ENCODE measurements at places on chromosomes 1 and 21. TPM values are rescaled to one million over a fixed set of nuclear protein-coding genes. Genes with fewer than 3 reads are reported as not detected.

SV2A gene
- total RNA-seq, result 31.6 TPM

- DNase-seq, result no peak
These were observed 151.8 kb downstream of the CAMTA1 start for GRCh38 chr1:6937048-6937447.

DNA sequence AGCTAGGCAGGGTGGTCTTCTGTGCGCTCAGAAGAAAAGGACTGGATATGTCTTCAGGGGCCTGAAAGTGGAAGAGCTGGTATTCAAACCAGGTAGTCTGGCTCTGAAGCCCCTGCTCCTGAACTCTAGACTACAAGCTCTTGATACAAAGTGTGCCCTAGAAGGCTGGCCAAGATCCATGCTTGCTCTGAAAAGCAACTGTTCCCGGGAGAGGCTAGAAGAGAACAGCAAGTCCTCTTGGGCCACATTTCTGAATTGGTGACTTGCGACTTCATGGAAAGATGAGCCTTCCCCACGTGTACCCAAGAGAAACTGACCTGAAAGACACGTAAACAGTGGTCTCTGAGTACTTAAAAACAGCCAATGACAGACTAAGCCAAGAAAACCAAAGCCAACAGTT, 123.3 kb upstream of the GRIK3 start:
- no peak for DNase-seq

- peak; percentile 55 for DNase-seq
These were observed 21.7 kb upstream of the VASH2 start for GRCh38 chr1:212928323-212929291.

FAM78B gene
- total RNA-seq, result 0.43 TPM

RNF186 gene
- not detected for total RNA-seq

TMEM52 gene
- total RNA-seq, result 7.4 TPM

DNA sequence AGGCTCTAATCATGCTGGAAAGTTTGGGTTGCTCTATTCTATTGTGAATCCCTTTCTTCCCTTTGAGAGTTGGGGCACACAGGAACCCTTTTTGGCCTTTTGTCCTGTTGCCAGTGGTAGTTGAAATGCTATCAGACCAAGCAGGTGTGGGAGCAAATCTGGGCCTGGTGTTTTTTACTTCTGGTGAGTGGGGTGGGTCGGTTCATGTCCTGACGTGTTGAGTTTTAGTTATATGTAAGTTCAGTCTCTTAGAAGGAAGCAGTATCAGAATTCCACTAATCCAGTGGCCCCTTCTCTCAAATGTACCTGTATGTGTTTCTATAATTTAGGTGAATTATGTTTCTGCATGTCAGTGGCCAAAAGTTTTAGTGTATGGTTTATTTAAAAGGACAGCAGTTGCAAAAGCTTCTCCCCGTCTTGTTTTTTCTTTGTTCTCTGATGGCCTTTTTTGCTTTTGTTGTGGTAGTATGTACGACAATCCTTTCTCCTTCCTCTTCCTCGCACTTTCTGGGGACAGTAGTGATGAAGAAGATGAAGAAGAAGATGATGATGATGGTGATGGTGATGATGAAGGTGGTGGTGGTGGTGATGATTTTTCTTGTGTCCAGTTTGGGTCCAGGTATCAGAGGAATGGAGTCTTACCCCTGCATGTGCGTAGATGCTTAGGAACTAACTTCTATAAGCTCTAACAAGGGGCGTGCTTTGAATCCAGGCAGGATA, 74.2 kb downstream of the UBE4B start:
- DNase-seq, result no peak

DNA sequence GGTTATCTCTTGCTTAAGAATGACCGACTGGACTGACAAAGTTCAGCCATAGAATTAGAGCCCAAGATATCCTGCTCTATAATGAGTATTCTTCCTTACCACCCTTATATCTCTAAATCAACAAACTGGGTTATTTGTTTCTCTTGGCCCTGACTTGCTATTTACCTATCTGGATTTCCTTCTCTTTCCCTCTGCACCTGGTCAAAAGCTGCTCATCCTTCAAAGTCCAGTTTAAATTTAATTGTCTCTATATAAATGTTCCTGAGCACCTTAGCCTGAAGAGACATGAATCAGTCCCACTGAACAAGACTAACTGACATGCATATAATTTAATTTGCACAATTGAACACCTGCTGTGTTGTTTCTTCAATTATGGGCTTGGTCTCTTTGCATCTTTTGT, 127.1 kb upstream of the KCNJ15 start:
- no peak for DNase-seq

DNA sequence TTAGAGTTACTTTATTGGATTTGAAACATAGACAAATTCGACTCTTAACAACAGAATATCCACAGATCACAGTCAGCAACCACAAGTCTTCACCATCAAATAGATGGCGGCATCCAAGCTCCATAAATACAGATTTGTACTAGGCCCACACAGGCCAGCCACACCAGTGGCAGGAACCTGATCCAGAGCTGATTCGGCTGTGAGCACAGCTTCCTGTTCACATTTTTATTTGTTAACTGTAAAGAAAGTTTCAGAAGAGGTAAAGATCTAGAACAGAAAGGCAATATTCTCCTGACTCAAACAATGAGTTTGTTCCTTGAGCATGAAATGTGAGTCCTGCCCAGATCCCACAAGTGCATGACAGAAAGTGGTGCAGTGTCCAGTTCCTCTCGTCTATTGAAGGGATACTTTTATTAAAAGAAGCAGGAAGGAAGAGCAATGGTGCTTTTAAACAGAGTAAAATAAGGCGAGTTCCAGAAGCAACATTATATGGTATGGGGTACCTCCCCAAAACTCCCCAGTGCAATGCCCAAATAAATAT, 205.8 kb downstream of the SLC45A1 start:
- DNase-seq, result no peak

- no peak for DNase-seq
These were observed 95.1 kb downstream of the KIAA0319L start for GRCh38 chr1:35461966-35462651.

- DNase-seq, result peak; percentile 52
These were observed 650 bp downstream of the PCNX2 start for GRCh38 chr1:233294913-233295236.

GRCh38 chr1:89873288-89873687, 52.5 kb downstream of the LRRC8D start:
- no peak for DNase-seq

CFAP141 gene
- not detected for total RNA-seq

DNA sequence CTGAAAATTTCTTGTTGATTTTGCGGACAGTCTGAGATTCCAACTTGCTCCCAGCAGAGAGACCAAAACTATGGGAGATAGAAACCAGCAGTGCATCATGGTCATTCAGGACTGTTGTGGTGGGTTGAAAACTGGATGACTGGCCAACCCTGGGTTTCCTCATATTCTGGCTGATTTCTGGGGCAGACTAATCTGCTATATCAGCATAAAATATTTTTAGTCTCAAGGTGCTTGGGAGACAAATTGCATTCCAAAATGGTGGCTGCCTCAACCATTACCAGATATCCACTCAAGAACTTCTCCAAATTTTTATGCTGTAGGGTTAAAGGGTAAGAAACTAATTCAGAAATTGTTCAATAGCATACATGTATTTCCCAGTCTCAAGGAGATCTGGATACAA, 434.0 kb downstream of the BRINP3 start:
- DNase-seq, result no peak

GRCh38 chr21:32298658-32299081, at the start of gene MRAP:
Gene MRAP, plus strand, starts transcription at chr21:32298855. Its CDS starts 117 bp downstream, at chr21:32298972.
- DNase-seq, result no peak

- no peak for DNase-seq
These were observed 14.6 kb upstream of the C1orf159 start for GRCh38 chr1:1130206-1131120.

PTCH2 gene
- 0.09 TPM for total RNA-seq

SYT2 gene
- 0.37 TPM for total RNA-seq

- no peak for DNase-seq
These were observed 49.8 kb downstream of the GREM2 start for GRCh38 chr1:240562111-240562590.

DNA sequence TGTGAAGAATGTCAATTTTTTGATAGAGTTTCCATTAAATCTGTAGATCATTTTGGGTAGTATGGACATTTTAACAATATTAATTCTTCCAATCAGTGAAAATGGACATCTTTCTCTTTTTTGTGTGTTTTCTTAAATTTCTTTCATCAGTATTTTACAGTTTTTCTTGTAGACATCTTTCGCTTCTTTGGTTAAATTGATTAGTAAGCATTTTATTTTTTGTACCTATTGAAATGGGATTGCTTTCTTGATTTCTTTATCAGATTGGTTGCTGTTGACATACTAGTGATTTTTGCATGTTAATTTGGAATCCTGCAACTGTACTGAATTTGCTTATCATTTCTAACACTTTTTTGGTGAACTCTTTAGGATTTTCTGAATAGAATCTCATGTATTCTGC, 683.2 kb upstream of the NCAM2 start:
- DNase-seq, result no peak

CNTN2 gene
- 12.8 TPM for total RNA-seq

GRCh38 chr1:153752571-153753195, 22.5 kb upstream of the SLC27A3 start:
- no peak for DNase-seq

ZMYND12 gene
- total RNA-seq, result 2.1 TPM

ELF3 gene
- total RNA-seq, result 6.9 TPM

DNA sequence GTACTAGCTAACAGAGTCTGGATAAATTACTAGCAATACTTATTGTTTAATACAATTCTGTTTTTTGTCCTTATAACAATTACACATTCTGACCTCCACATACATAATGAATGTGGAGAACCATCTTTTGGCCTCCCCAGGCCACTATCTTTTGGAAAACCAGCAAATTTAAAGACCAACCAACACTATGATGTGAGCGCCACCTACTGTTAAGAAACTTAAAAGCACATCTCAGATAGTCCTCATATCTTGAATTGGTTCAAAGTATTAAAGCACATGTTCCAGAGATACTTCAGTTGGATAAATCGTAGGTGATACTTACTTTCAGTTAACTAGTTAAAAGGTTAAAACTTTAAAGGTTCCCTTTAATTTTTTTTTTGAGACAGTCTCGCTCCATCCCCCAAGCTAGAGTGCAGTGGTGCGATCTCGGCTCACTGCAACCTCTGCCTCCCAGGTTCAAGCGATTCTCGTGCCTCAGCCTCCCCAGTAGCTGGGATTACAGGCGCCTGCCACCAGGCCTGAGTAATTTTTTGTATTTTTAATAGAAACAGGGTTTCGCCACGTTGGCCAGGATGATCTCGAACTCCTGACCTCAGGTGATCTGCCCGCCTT, 29.3 kb upstream of the USP1 start:
- DNase-seq, result peak; percentile 73

- no peak for DNase-seq
These were observed 382.3 kb upstream of the ZRANB2 start for GRCh38 chr1:71463144-71463543.

HSD11B1 gene
- total RNA-seq, result not detected

MCOLN3 gene
- 0.47 TPM for total RNA-seq

DNA sequence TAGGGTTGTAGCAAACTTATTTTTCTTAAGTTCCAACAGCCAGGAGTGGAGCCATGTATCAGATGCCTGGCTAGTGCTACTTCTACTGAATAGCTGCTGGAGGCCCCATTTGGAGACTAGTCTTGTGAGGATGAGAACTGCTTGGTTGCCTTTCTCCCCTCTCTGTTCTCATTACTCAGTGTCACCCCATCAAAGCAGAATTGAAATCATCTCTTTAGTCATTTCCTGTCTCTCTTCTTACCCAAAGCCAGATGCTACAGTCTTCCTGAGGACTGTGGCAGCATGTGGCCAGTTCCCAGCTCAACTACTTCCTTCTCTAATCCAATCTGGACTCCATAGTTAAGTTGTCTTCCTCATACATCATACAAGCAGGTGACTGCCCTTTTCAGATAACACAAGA, 197.5 kb downstream of the BRINP2 start:
- DNase-seq, result no peak

GRCh38 chr1:204001166-204001901, 71.6 kb upstream of the SOX13 start:
- no peak for DNase-seq

GRCh38 chr1:109229531-109230127, 15.9 kb downstream of the SARS1 start:
- peak; percentile 97 for DNase-seq

DNA sequence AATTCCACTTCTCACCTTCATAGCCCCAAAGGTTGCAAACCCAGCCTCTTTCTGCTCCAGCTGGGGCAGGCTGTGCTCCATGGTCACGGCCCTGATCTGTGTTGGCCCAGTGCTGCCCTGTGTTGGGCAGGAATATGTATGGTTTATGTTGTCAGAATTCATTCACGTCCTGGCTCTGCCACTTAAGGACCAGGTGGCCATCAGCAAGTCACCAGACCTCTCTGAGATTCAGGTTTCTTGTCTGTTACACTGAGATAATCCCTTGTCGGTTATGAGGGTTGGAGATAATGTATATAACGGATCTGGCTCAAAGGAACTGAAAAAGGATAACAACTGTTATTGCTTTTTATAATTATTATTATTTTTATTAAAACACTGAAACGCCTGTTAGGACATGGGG, 39.1 kb upstream of the SELENON start:
- DNase-seq, result no peak

DNA sequence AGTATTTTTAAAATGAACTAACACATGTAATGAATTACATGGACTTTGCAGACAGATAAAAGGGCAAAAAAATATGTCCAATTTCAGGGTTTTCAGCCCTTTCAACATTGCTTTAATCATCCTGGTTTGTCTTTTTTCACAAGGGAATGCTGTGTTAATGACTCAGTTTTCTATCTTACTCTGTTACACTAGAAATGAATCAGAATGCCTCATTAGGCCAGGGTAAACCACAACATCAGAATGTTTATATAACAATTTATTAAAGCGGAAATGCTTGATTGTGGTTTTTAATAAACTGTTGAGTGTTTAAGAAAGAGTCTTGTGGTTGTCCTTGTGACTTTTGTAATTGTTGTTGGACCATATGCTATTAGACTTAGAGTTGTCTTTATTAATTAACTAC, 13.5 kb downstream of the GORAB start:
- no peak for DNase-seq

GRCh38 chr1:38029685-38030511, 16.7 kb downstream of the POU3F1 start:
- no peak for DNase-seq

KCNA2 gene
- total RNA-seq, result 0.09 TPM

GRCh38 chr1:201260648-201261311, 22.5 kb upstream of the PKP1 start:
- no peak for DNase-seq

- no peak for DNase-seq
These were observed 90.1 kb downstream of the PGBD5 start for GRCh38 chr1:230335861-230336522.

GRCh38 chr1:215243345-215244054, 161.0 kb downstream of the KCNK2 start:
- DNase-seq, result no peak

- no peak for DNase-seq
These were observed 57.0 kb downstream of the MDM4 start for GRCh38 chr1:204572923-204573922.

CFH gene
- not detected for total RNA-seq

GRCh38 chr1:156122086-156122485, 7.6 kb downstream of the LMNA start:
- no peak for DNase-seq

GRCh38 chr1:109197158-109198042, 16.3 kb upstream of the SARS1 start:
- no peak for DNase-seq
